ENCODE measurements at places on chromosomes 6 and 20.

- no peak for DNase-seq
These were observed 632 bp downstream of the LIN28B start for GRCh38 chr6:104957301-104958177.

- DNase-seq, result no peak
These were observed 144.1 kb downstream of the QRSL1 start for GRCh38 chr6:106773522-106773921.

DNA sequence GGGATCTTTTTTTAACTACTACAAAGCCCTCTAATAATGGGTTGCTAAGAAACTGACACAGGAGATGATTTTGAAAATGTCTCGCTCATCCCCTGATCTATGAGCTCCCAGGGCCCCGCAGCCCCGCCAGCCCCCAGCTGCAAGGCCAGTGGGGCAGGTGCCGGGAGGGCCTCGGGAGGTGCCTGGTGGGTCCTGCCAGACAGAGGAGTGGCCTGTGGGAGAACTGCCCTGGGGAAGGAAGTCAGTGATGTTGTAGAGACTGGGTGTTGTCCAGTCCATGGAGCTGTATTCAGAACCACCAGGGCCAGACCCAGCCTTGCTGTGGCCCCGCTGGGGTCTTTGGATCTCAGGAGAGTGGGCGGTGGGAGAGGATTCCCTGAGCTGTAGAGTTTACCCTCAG, 258.7 kb downstream of the TAF4 start:
- no peak for DNase-seq

- no peak for DNase-seq
These were observed 71.7 kb upstream of the TRAF3IP2 start for GRCh38 chr6:111677249-111677990.

DNA sequence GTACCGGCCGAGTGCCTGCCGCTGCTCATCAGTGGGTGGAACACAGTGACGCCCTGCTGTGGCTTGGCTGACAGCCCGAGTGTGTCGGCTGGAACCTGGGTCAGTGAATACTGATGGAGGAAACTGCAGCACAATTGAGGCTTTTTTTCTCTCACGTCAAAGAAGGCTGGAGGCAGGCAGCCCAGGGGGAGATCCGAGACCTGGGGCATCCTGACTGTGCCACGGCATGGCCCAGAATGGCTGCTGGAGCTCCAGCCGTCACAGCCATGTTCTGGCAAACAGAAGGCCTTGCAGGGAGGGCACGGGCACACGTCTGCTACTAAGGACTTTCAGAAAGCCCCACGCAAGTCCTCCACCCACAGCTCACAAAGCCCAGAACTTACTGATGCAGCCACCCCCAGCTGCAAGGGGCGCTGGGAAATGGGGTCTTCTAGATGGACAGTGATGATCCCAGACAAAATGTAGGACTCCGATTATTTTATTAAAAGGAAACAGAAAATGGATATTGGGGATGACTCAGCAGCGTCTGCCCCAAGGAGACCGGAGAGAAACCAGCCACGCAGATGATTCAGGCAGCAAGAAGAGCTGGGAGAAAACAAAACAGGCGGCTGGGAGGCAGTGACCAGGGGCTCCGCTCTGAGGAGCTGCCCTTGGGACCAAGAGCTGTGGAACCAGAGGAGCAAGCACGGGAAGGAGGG, 140.0 kb downstream of the TAF4 start:
- no peak for DNase-seq

DNA sequence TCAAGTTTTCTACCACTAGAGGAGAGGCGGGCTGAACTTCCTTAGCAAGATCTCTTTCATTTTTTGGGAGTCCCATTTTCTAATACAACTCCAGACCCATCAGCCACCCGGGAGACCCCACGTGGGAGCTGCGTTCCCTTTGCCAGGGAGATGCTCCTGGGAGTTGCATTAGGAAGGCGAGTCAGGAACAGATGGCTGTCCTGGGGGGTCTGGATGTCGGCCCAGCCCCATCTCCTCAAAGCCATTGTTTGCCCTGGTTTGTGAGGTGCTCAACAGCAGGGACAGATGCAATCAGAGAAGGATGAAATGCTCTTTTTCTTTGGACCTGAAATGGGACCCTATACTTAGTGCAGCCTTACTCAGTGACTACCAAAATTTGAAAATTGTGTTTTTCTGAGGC, 39.4 kb downstream of the CARMIL1 start:
- no peak for DNase-seq

DNA sequence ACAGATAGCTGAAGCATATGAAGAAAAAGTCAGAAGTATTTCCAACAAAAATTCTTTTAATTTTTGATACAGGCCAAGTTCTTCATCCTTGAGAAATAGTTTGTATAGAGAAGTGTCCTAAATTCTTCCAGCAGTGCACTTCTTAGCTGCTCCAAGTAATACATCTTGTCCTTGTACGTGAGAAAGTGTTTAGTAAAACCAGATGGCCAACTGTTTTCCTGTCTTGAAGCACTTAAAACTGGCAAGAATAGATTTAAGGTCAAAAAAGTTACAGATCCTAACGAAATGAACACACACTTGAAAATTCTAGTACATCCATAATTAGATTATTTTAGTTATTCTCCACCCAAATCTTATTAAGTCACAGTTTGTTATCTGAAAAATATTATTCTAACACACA, 52.2 kb upstream of the HSF2 start:
- no peak for DNase-seq

- peak; percentile 85 for DNase-seq
These were observed 7.6 kb downstream of the GSS start for GRCh38 chr20:34948030-34948429.

GRCh38 chr6:14281811-14282660, 164.5 kb downstream of the CD83 start:
- no peak for DNase-seq

GRCh38 chr6:166507809-166508564, 78.5 kb downstream of the RAMACL start:
- DNase-seq, result no peak

DNA sequence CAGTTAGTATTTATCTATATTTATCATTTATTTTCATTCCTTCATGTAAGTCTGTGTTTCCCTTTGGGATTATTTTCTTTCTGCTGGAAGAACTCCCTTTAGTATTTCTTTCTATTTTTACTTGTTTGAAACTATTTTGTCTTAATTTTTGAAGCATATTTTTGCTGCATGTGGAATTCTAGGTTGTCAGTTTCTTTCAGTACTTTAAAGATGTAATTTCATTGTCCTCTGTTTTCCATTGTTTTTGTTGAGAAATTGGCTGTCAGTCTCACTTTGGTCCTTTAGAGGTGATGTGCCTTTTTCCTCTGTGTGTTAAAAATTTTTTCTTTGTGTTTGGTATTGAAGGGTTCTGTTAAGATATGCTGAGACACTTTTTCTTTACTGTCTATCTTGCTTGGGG, 17.1 kb downstream of the RNF182 start:
- no peak for DNase-seq

DNA sequence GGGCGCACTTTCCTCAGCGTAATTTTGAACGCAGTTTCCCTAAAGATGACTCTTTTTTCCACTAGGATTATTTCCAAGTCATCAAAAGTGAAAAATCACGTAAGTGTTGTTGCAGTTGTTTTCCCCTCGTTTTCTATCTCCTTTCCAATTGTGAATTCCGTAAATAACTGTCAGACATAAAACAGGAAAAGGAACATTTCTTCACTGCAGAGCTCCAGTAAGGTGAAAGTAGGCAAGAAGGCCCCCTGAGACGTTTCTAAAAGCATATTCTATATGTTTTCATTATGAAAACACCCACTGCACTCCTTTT, 17.8 kb downstream of the HIVEP2 start:
- no peak for DNase-seq

DNA sequence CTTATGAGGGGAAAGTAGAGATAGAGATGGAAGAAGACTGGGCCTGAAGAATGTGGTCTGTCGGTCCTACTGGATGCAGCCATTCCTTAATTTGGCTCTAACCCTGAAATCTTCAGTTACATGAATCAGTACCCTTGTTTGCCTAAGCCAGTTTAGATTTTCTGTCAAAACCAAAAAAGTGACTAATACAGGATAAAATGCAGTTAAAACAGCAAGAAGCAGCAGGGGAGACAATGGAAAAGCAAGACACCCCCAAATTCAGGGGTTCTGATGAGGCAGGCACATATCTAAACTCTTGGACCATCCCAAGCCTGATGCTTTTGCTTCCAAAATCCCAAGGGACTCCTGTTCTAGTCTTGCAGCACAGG, 17.4 kb upstream of the UBE2V1 start:
- DNase-seq, result peak; percentile 56

DNA sequence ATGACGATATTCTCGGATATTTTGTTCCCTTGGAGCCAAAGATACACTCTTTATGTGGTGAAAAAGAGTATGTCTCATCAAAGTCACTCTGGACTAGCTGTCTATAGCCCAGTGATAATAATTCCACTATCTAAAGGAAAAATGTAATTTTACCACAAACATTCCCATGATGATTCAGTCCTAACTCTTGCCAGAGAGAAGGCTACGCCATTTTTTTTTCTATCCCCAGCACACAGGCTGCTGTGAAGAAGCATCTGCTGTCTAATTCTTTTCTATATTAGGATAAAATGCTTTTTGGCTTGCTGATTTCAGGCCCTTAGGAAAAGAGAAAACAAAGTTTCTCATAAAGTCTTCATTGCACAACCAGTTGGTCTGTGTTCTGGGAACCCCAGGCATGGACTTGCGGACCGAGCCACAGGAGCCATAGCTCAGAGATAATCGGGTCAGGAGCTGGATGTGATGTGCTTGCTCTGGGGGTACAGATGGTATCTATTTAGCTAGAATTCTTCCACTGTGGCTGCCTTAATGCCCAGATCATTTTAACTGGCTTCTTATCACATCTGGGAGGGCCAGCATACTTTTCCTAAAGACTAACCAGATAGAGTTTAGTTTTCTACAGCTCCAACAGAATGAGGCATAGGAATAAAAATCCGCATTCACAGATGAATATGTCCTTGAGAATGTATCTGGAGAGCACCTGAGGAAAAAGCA, 683.7 kb upstream of the ID4 start:
- DNase-seq, result peak; percentile 75

GRCh38 chr6:136798044-136798443, 5.8 kb upstream of the MAP3K5 start:
- peak; percentile 16 for DNase-seq

DNA sequence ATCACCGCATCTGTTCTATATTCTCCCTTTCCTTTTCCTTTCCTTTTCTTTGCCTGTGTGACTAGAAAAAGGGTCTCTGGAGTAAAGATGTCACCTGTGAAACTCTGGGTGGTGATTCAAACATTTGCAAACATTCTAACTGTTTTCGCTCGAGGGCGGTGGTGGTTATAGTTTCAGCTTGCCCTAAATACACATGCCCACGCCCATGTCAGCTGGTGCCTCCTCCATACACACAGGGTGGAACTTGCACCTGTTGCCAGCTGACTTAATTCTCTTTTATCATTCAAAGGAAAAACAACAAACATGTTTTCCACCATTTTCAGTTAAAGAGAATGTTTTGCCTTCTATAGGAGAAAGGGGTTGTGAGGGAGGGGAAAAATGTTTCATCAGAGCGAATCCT, 381.9 kb upstream of the ARID1B start:
- DNase-seq, result no peak

GRCh38 chr6:35751594-35751993, 14.8 kb downstream of the ARMC12 start:
- DNase-seq, result no peak

- peak; percentile 31 for DNase-seq
These were observed 1.3 kb upstream of the TAPBP start for GRCh38 chr6:33314943-33315792.

DNA sequence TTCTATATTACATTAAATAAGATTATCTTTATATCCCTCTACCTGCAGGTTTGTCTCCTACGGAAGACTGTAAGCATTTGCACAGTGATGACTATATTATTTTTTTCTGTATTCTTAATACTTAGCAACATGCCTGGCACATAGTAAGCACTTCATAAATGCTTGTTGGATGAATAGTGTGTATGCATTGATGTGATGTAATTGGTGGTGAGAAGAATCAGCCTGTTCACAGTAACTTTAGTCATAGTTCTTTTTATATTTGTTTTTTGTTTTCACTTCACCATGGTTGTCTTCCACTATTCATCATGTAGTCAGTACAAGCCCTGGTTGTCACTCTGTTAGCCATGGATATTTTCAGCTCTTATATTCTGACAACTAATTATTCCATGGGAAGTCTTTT, 184.0 kb upstream of the FLRT3 start:
- DNase-seq, result peak; percentile 7

DNA sequence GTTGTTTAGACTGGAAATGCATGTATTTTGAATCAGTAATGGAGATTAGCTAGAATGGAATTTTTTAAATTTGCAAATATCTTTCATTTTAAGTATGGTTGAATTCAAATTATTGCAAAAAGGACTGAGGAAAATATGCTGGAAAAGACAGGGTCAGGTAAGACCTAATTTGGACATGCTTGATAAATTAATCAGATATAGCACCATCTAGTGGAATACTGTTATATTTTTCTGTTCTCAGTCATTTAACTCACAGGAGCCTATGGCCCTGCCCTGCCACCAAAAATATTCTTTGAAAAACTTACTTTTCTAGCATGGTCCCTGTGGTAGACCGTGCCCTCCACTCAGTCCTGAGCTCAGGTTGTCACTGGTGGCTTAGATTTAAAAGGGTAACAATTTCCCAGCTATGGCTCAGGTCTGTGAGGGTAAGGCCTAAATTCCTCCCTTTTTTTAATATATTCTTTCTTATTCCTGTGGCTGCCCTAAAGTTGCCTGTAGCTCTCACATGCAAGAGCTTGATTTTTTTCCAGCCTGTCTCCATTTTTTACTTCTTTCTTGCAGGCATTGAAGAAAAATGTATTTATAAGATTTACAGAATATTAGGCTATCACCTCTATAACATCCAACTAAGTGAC, 25.3 kb upstream of the KIAA1586 start:
- peak; percentile 57 for DNase-seq
